H54 (cell line): ENCODE measurements at places on chromosomes 1 and 21.

DNA sequence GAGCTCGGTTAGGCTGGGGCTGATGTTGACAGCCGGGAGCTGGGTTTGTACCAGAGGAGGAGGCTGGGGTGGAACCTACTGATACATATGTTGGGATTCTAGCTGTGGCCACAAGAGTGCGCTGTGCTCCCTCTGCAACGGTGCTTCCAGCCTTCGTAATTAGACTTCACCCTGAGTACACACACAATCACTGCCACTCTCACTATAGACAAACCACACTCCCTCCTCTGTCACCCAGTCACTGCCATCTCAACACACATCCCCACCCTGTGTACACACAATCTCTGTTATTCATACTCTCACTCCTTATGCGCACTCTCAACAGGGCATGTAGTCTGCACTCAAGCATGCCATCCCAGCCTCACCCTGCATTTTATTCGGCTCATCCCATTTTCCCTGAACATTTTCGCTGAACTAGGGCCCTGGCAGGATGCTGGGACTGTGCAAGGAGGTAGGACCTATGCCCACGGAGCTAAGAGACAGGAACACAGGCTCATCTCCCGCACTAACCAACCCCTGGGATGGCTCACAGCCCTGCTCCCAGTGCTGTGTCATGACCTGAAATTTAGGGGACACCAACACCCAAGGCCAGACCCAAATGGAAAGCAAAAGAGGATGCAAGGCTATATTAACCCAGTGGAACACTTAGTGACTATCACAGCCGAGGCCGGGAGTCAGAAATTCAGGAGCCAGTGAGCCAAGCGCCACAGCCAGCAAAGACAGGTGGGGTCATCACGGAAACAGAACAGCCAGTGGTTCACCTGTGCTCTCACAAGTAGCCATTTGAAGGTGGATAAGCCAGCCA is 5.7 kb downstream of the GJB3 start:
- peak; percentile 76 for DNase-seq

GRCh38 chr1:156075162-156075561 is 7.1 kb downstream of the MEX3A start:
- no peak for DNase-seq

GRCh38 chr1:93723733-93724270 is 42.2 kb upstream of the BCAR3 start:
- DNase-seq: no peak

GRCh38 chr1:31745096-31745945 is 18.8 kb downstream of the ADGRB2 start:
- DNase-seq: peak; percentile 88

- DNase-seq: no peak
Observed at GRCh38 chr1:157367091-157367739, 185.1 kb downstream of the FCRL5 start.

DNA sequence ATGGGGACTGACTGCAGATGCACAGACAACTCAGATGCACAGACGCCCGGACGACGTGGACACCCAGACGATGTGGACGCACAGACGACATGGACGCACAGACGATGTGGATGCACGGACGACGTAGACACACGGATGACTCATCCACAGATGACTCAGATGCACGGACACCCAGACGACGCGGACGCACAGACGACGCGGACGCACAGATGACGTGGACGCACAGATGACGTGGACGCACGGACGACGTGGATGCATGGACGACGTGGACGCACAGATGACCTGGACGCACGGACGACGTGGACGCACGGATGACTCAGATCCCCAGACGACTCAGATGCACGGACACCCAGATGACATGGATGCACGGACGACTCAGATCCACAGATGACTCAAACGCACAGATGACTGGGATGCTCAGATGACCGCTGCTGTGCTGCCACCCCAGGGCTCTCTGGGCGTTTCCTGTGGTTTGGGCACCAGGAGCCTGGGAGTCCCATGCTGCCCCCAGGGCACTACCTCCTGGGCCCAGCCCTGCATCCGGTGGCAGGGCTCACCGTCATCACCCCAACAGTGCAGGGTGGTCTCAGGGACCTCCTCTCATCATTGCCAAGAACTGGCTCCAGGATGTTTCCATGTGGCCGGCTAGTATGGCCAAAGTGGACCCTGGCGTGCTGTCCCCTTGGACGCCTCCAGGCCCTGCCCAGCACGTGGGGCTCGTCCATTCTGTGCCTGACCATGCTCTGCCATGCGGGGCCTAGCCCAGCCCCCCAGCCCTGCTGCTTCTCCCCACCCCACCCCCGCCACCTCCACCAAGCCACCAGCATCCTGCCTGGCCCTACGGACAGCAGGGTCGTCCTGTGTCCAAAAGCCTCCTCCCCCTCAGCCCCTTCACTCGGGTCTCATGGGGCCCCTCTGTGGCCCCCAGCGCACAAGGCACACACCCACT is 14.0 kb downstream of the FAAP20 start:
- DNase-seq: peak; percentile 42

DNA sequence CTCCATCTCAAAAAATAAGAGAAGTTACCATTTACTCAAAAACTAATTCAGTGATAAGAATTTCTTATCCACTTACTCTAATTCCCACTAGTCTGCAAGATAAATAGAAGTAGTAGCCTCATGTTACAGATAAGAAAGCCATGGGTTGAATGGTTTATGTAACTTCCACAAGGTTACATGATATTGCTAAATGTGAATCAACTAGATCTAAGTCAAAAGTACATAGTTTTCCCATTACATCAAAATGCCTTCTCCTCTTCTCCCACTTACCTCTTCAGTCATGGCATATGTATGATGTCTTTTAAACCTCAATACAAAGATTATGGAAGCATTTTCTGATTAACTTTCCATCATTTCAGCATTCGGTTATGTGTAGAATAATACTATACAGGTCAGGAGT is 108.5 kb downstream of the ASH1L start:
- DNase-seq: no peak

- no peak for DNase-seq
Observed at GRCh38 chr1:74392840-74393239, 119.6 kb downstream of the LRRC53 start.

DNA sequence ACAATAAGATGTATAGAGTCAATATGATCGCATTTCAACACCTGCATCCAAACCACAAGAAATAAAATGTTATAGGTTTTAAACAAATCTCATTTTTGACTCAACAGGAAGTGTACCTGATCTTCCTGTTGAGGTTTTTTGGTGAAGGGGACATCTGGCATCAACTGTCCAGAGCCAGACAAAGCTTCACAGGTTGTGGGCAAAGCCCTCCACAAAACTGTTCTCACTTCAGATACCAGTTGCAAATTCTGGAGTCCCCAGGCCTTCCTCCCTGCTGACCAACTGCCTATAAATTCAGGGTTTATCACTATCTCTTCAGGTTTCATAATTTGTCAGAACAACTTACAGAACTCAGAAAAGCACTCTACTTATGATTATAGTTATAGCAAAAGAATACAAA is 326.1 kb upstream of the CAMK1G start:
- DNase-seq: no peak
